ENCODE measurements at places on chromosomes 16 and 17.

DNA sequence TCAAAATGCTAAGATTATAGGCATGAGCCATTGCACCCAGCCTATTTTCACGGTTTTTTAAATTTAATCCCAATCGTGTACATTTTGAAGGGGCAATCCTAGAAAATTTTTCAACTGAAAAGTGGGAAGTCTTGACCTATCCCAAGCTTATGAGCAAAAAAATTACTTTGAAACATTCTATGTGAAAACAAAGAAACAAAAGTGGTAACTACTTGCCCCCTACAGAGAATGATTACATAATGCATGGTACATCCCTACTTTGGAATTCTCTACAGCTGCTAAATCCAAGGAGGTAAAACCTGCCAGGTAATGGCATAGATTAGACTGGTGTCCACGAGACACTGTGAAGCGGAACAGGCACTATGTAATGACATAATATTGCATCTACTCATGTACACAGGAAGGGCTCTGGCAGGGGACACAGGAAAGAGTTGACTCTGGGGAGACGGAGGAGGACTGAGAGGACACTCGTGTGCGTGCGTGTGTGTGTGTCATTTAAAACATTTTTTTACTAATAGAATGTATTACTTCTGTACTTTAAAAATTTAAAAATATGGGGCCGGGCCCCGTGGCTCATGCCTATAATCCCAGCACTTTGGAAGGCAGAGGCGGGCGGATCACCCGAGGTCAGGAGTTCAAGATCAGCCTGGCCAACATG is 15.7 kb downstream of the ASGR2 start:
- DNase-seq = no peak

DNA sequence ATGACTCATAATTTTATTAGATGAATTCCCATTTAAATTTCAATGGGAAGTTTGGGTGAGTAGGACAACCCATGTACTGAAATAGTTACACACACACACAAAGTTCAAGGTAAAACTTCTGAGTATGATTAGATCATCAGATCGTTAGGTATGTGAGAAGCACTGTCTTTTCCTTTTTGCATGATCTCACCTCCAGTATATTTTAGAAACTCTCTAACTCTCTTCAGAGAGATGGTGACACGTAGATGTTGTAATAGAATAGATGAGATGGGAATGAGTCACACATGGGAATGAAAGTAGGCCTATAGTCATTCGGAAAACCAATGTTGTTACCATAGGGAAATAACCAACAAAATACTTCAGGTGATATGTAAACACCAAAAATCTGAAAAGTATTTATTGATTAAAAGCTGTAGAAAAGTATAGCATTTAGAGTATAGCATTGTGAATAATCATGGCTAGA is 22.2 kb downstream of the KRT23 start:
- DNase-seq = peak; percentile 77

- no peak for DNase-seq
Measured at GRCh38 chr17:16997514-16998429, 25.9 kb upstream of the TNFRSF13B start.

GRCh38 chr17:29010586-29010985 is 4.8 kb upstream of the SEZ6 start:
- no peak for DNase-seq

DNA sequence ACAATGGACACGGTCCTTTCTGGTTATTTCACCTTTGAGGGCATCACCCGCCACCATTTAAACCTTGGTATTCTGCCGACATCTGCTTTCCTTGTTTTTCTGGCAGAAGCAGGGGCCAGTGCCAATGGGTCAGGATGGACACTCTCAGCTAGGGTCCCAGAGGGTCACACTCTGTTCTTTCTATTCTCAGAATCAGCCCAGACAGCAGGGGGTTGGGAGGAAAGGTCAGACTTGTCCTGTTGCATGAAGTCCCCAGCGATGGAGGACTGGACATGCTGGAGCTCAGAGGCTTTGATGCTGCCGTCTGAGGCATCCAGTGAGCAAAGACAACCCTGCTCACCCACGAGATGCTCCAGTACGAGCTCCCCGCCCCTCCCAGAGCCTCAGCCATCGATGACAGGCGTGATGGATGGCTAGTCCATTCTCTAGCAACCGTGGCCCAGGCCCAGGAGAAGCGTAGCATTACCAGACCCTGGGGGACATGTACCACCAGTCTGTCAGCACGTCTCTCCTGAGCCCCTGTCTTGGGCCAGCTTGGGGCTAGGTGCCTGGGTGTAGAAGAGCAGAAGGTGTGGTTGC is 62.0 kb downstream of the FOXL1 start:
- no peak for DNase-seq

- no peak for DNase-seq
Measured at GRCh38 chr17:68199837-68200688, 47.8 kb upstream of the AMZ2 start.

DNA sequence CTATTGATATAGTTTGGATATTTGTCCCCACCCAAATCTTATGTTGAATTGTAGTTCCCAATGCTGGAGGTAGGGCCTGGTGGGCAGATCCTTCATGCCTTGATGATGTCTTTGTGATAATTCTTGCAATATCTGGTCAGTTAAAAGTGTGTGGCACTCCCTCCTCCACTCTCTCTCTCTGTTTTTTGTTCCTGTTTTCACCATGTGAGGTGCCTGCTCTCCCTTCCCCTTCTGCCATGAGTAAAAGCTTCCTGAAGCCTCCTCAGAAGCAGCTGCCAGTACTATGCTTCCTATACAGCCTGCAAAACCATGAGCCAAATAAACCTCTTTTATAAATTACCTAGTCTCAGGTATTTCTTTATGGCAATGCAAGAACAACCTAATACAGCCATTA is 47.3 kb downstream of the TOM1L2 start:
- no peak for DNase-seq

DNA sequence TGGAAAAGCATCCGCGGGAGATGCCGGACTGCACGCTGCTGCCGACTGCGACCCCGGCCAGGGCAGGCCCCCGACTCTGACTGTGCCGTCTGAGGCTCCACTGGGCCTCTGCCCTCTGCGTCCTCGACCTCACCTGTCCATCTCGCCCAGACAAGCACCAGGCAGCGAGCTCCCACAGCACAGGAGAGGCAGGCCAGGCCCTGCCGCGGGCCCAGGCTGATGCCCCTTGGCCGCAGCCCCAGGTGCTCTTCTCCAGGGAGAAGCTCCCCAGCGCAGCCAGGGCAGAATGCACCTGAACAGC is 98.1 kb upstream of the DNAH17 start:
- DNase-seq = no peak

DNA sequence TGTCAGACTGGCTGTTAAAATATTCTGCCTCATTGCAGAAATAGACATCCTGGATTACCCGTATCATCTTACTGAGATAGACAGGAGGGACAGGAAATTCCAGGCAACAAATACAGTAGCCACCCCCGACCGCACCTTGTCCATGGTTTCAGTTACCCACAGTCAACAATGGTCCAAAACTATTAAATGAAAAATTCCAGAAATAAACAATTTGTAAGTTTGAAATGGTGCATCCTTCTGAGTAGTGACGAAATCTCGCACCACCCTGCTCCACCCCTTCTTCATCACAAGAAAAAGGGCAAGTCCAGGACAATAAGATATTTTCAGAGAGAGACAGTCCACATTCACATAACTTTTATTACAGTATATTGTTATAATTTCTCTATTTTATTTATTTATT is 23.6 kb upstream of the PRSS54 start:
- DNase-seq = no peak

- DNase-seq = peak; percentile 86
Measured at GRCh38 chr16:28193530-28194423, 18.0 kb downstream of the XPO6 start.

DNA sequence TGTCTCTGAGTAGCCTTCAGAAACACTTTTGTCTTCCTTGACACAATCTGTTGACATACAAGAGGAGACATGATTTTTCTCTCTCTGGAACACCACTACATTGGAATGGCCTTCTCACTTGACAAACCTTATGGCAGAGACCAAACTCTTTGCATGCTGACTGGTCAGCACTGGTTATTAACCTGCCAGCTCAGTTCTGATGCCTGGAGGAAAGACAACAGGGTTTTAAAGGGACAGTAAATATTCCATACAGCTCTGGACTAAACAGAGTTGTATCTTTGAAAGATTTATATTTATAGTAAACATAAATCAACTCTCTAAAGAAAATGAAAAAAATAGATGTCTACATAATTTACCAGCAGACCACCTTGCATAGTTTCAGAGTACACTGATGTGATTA is 1139.1 kb upstream of the CDH8 start:
- no peak for DNase-seq

GRCh38 chr17:68613739-68614298 is 12.7 kb upstream of the FAM20A start:
- peak; percentile 65 for DNase-seq

DNA sequence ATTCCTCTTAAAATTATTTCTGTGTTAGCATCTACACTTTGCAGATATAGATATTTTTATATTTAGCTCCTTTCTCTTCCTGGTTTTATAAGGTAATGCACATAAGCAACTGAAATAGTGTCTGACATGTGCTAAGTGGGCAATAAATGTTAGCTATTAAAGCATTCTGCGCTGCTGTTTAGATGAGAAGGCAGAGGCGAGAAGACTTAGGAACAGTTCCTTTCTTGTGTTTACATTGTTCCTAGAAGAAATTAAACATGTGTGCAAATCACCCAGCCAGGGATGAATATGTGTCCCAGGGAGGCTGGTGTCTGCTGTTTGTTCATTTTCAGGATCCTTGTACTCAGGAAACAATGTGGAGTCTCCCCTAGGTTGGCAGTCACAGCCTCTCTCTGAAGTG is 292.3 kb downstream of the PMP22 start:
- DNase-seq = no peak

- no peak for DNase-seq
Measured at GRCh38 chr16:30626236-30626635, 16.0 kb upstream of the ZNF689 start.

GRCh38 chr16:87706278-87707000 is 59.3 kb downstream of the KLHDC4 start:
- DNase-seq = no peak

GRCh38 chr17:41602524-41602923 is 10.0 kb downstream of the KRT16 start:
- DNase-seq = no peak

DNA sequence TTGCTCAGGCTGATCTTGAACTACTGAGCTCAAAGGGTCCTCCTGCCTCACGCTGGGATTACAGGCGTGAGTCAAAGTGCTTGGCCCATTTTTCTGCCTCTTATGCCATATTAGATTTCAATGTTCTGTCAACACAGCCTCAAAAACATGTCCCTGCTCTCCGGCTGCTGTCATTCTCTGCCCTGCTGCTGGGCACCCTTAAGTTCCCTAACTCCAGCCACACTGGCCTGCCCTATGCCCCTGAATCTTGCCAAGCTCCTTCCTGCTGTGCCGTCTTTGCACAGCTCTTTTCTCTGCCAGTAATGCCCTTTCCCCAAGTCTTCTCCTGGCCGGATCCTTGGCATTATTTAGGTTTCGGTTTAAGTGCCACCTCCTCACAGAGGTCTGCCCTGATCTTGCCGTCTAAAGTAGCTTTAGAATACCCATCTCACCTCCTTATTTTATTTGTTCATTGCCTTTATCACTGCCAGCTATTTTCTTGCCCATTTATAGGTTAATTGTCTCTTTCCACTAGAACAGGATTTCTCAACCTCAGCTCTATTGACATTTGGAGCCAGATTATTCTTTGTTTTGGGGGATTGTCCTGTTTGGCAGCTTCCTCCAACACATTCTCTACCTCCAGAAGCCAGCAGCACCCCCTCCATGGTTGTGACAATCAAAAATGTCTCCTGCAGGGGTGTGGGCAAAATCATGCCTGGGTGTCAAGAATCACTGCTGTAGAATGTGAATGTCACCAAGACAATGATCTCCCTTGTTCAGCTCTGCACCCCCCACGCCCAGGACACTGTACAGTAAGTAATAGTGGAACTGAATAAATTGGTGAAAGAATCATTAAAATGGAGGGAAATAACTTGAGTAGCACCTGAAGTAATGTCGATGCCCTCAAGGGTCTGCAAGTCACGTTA is 168.2 kb downstream of the CYLD start:
- no peak for DNase-seq

- no peak for DNase-seq
Measured at GRCh38 chr16:86984343-86984742, 332.8 kb downstream of the C16orf95 start.

DNA sequence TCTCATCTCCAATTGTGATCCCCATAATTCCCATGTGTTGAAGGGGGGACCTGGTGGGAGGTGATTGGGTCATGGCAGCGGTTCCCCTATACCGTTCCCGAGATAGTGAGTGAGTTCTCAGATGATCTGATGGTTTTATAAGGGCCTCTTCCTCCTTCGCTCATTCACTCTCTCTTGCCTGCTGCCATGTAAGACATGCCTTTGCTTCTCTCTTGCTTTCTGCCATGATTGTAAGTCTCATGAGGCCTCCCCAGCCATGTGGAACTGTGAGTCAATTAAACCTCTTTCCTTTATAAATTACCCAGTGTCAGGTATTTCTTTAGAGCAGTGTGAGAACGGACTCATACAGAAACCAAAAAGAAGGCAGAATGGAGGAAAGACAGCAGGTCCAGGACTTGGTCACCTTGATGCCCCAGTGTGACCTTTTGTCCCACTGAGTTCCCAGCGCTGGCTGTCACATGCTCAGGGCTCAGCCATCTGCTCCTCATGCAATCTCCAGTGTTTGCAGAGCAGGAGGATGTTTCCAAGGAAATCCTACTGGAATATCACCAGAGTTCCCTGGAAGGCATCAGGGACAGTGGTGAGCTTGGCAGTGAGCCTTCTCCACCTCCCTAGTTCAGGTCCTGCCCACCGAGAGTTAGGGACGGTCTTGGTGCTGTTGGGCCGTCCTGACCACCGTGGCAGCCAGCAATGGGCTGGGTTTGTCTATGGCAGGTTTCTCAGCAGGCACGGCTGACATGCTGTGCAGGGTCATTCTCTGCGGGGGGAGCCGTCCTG is 96.7 kb downstream of the SEC14L1 start:
- DNase-seq = no peak

- peak; percentile 77 for DNase-seq
Measured at GRCh38 chr17:80941743-80942422, 49.8 kb upstream of the CHMP6 start.

DNA sequence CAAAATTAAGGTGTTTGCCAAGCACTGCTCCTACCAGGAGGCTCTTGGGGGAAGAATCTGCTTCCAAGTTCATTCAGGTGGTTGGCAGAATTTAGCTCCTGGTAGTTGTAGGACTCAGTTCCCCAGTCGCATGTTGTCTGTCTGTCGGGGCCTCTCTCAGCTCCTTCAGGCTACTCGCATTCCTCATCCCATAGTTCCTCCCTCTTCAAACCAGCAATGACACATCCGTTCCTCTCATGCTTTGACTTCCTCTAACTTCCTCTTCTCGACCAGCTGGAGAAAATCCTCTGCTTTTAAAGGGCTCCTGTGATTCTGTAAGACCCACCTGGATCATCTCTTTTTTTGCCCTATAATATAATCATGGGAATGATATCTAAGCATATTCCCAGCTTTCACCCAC is 108.1 kb downstream of the PMP22 start:
- peak; percentile 59 for DNase-seq

DNA sequence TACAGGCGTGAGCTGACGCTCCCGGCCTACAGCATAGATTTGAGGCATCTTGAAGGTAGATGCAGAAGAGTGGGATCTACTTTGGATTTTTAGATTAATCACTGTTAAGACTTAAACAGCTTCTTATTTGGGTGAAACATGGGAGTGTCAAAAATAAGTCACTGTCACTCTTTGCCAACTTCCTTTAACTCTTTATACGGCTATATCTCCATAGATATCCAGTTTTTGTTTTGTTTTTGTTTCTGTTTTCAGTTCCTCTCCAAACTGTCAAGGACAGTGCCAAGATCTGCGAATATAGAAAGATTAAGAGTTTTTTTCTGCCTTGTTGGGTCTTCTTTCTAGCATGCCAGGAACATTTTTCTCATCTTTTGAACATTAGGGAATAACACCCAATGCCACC is 706.1 kb downstream of the WWOX start:
- no peak for DNase-seq

- DNase-seq = peak; percentile 88
Measured at GRCh38 chr17:81309140-81309858, 14.2 kb upstream of the SLC38A10 start.
